Tibial nerve (tissue), 4 donors: ENCODE measurements at places on chromosomes 2 and 18.

DNA sequence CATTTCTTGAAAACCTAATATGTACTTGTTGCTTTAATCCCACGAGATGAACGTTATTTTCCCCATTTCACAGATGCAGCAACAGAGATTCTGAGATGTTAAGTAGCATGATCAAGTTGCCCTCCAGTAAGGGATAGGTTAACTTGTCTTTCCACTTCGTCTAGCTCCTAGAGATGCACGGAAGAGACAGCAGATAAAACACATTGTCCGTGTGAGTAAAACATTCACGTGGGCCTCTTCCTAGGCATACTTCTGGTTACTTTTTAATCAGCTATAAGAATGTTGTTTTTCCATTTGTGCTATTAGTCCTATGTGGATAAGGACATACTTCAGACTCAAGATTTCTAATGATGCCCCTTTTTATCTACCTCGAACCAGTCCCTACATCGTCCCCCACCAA is 1.2 kb upstream of the ARHGAP28 start:
- no peak for DNase-seq

DNA sequence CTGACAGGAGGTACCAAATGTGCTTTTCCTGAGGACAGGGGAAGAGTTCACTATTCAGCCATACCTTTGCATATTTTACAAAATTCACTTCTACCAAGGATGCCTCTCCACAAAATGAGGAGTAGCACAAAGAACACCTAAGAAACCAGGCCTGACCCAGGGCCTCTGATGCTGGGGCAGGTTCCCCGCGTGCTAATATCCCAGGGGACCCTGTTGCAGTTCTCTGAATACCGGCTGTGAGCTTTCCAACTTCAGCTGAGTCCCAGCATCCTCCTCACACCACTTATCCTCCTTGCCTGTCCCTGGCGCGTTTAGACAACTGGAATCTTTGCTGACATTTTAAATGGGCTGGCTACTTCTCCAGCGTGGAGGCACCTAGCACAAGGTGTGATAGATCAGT is 142.3 kb downstream of the BCL2 start:
- peaks cover 46% of the 10 kb centered on the region for H3K4me1 ChIP-seq
- no peak overlapping the region for H3K4me3 ChIP-seq
- no peaks in the 10 kb centered on the region for H3K27me3 ChIP-seq
- H3K36me3 ChIP-seq = no peaks in the 10 kb centered on the region

DNA sequence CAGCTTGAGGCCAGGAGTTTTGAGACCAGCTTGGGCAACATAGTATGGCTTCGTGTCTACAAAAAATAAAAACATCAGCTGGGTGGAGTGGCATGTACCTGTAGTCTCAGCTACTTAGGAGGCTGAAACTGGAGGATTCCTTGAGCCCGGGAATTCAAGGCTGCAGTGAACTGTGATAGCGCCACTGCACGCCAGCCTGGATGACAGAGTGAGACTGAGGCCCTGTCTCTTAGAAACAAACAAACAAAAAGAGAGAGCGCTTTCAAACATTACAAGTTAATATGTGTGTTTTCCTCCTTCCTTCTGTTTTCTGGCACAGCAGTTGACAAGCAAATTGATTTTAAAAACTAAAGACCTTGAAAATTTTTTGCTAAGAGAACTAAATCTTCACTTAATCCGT is 9.9 kb downstream of the EPC2 start:
- no peak overlapping the region for H3K4me3 ChIP-seq
- no peak for DNase-seq
- H3K36me3 ChIP-seq = no peaks in the 10 kb centered on the region
- H3K27ac ChIP-seq = no peak overlapping the region

DNA sequence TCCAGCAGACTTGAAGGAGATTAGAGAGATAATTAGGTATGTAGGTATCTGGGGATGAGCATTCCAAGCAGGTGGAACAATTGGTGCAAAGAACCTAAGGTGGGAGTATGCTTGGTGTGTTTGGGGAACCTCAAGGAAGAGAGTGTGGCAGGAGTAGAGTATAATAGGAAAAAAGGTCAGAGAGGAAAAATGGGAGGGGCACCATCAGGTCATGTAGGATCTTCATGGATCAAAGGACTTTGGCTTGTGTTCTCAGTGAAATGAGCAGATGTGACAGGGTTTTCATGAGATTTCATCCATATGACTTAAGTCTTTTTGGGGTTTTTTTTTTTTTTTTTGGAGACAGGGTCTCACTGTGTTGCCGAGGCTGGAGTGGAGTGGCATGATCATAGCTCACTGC is 47.3 kb downstream of the RBBP8 start:
- H3K27me3 ChIP-seq = no peaks in the 10 kb centered on the region
- H3K4me3 ChIP-seq = no peak overlapping the region
- no peak for DNase-seq
- no peaks in the 10 kb centered on the region for H3K36me3 ChIP-seq
- no peaks in the 10 kb centered on the region for H3K4me1 ChIP-seq

GRCh38 chr18:23356424-23356823 is 96.7 kb upstream of the RIOK3 start:
- no peaks in the 10 kb centered on the region for H3K27me3 ChIP-seq
- no peak for DNase-seq
- H3K36me3 ChIP-seq = no peaks in the 10 kb centered on the region
- peaks cover 30% of the 10 kb centered on the region for H3K4me1 ChIP-seq
- H3K27ac ChIP-seq = peak overlapping the region; percentile 89
- H3K4me3 ChIP-seq = no peak overlapping the region

- H3K36me3 ChIP-seq = no peaks in the 10 kb centered on the region
- no peaks in the 10 kb centered on the region for H3K27me3 ChIP-seq
- H3K4me1 ChIP-seq = peaks cover 4% of the 10 kb centered on the region
- no peak overlapping the region for H3K27ac ChIP-seq
These were observed 131.7 kb upstream of the ITGA6 start for GRCh38 chr2:172295677-172296076.

GRCh38 chr2:131520526-131520925 is 7.2 kb upstream of the CCDC74A start:
- no peaks in the 10 kb centered on the region for H3K27me3 ChIP-seq
- no peak overlapping the region for H3K27ac ChIP-seq
- no peak overlapping the region for H3K4me3 ChIP-seq
- DNase-seq = no peak
- no peaks in the 10 kb centered on the region for H3K4me1 ChIP-seq

DNA sequence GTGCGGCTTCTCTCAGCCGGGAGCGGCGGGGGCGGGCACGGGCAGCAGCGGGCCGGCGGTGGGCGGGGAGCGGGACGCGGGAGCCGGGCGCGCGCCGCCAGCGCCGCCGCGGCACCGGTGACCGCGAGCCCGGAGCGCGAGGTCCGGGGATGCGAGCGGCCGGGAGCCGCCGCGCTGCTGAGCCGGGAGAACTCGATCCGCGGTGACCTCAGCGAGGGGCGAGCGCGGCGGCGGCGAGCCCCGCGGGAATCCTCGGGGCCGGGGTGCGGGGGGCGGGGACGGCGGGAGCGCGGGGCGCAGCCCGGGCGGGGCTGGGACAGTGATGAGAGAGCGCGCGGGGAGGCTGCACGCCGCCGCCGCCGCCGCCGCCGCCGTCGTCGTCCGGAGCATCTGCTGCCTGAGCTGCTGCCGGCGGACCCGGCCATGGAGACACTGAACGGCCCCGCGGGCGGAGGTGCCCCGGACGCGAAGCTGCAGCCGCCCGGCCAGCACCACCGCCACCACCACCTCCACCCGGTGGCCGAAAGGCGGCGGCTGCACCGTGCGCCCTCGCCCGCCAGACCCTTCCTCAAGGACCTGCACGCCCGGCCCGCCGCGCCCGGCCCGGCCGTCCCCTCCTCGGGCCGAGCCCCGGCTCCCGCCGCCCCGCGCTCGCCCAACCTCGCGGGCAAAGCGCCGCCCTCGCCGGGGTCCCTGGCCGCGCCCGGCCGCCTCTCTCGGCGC is at the start of gene MTCL1:
Gene MTCL1 (plus strand): TSS at position 319 of the 723 bp plus-strand sequence. CDS start 105 bp downstream, at position 424.
- H3K27ac ChIP-seq = peak within 1 kb of the TSS; percentile 88
- no peaks in the 10 kb centered on the region for H3K36me3 ChIP-seq
- H3K4me1 ChIP-seq = no peaks in the 10 kb centered on the region
- no peaks in the 10 kb centered on the region for H3K27me3 ChIP-seq
- peak within 1 kb of the TSS; percentile 72 for H3K4me3 ChIP-seq
- no peak for DNase-seq

GRCh38 chr2:128279009-128279408 is 39.7 kb downstream of the HS6ST1 start:
- no peaks in the 10 kb centered on the region for H3K36me3 ChIP-seq
- H3K4me1 ChIP-seq = peaks cover 32% of the 10 kb centered on the region
- H3K27ac ChIP-seq = no peak overlapping the region
- no peaks in the 10 kb centered on the region for H3K27me3 ChIP-seq
- DNase-seq = peak; percentile 6

DNA sequence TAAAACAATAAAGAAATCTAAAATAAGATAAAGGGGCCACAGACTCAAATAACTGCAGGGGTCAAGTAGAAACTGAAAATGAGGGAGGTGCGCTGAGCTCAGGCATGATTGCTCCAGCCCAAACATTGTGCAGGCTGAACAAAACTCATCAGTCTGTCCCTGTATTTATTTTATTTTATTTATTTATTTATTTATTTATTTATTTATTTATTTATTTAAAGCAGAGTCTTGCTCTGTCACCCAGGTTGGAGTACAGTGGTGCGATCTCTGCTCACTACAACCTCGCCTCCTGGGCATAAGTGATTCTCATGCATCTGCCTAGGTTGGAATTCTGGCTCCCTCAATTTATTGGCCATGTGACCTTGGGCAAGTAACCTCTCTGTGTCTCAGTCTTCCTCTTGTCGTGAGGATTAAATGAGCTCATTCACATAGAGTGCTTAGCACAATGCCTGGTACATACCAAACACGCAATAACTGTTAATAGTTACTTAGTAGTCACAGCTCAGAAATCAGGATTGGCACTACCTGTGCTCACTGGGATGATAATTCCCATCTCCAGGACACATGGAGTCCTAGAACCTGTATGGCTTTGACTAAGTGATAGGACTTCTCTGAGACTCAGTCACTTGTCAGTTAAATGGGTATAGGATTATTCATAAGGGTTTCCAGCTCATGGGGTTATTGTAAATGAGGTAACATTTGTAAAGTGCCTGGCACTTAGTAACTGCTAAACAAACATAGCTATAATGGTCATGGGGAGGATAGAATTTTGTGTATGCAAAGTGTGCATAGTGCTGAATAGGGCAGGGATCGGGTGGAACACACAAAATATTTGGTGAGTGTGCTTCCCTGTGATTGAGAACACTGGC is 6.0 kb downstream of the SPEG start:
- no peak for DNase-seq
- H3K4me3 ChIP-seq = no peak overlapping the region
- H3K36me3 ChIP-seq = no peaks in the 10 kb centered on the region

- H3K27me3 ChIP-seq = no peaks in the 10 kb centered on the region
- no peaks in the 10 kb centered on the region for H3K36me3 ChIP-seq
- no peaks in the 10 kb centered on the region for H3K4me1 ChIP-seq
- H3K27ac ChIP-seq = peak overlapping the region; percentile 63
- H3K4me3 ChIP-seq = no peak overlapping the region
These were observed 52.0 kb upstream of the ARL4C start for GRCh38 chr2:234548695-234549420.

DNA sequence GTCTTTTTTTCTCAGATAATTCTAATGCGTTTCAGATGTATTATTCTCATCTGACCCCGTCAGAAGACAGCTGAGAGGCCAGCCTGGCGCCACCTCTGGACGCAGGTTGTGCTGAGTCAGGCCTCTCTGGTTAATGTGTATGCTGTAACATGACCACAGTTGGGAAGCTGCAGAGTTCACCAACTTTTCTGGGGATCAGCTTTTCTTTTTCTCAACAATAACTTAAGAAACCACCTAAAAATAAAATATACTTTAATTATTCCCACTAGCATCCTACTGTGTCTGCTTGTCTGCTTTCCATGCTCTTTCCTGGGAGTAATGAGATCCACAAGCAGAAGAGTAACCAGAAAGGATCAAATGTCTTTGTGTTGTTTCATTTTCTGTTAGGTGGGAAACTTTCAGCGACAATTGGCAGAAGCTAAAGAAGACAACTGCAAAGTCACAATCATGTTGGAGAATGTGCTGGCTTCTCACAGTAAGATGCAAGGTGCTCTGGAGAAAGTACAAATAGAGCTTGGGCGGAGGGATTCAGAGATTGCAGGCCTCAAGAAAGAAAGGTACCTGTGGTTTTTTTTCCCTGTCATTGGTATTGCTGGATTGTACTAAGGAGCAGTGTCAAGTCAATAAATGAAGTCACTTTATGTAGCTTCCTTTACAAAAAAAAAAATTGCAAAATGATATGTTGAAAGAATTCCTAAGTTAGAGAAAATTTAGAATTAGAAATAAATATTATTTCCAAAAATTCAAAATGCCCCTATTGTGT is 79.8 kb downstream of the CCDC150 start:
- H3K4me1 ChIP-seq = no peaks in the 10 kb centered on the region
- no peaks in the 10 kb centered on the region for H3K36me3 ChIP-seq

- no peaks in the 10 kb centered on the region for H3K27me3 ChIP-seq
- no peak overlapping the region for H3K27ac ChIP-seq
- H3K36me3 ChIP-seq = no peaks in the 10 kb centered on the region
- no peak overlapping the region for H3K4me3 ChIP-seq
These were observed 55.4 kb upstream of the UPP2 start for GRCh38 chr2:158046121-158046880.

DNA sequence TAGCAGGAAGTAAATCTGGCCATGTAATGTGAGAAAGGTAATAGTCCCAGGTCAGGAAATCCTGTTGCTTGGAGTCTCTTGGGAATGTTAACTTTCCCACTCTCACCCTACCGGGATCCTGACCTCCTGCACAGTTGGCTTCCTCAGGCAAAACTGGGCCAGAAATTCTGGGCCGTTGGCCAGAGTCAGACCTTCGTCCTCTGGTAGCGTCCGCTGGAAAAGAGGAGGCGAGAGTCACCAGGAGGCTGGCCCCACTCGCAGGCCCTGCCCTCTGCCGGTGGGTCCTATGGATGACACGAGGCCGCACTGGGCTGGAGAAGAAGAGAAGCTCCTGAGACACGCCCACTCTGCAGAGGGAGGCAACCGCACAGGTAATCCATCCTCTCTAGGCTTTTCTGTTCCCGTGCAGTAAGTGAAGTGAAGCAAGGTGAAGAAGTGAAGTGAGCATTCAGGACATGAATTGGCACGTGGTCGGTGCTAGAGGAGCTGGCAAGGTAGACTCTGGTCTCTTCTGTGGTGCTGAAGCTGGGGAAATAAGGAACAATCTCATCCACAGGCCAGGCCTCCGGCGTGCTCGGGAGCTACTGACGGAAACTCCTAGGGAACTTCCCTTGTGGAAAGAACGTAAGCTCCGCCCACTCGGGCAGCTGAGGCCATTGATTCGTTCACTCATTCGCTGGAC is 182.7 kb upstream of the GLI2 start:
- H3K27me3 ChIP-seq = peaks cover 3% of the 10 kb centered on the region
- H3K4me3 ChIP-seq = no peak overlapping the region
- H3K27ac ChIP-seq = no peak overlapping the region
- no peaks in the 10 kb centered on the region for H3K36me3 ChIP-seq

DNA sequence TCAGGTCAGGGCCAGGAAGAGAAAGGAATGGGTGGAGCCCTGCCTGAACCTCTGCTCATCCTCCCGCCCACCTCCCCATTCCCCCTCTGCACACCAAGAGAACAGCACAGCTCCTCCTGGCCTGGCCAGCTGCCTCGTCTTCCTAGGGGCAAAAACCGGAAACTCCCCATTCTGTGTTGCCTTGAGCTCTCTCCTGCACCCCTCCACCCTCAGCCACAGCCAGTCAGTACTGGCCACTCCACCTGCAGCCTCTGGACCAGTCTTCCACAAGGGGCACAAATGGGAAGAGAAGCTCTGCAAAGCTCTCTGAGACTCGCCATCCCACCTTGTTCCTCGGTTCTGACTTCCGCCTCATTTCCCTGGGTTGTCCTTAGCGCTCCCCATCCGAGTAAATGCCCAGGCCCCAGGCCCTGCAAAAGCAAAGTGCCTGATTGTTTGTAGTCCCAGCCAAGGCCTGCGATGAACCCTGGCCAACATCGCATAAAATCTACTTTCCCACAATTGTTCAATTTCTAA is 39.3 kb upstream of the SLC35G4 start:
- no peaks in the 10 kb centered on the region for H3K27me3 ChIP-seq
- no peaks in the 10 kb centered on the region for H3K36me3 ChIP-seq
- H3K4me3 ChIP-seq = no peak overlapping the region
- H3K27ac ChIP-seq = no peak overlapping the region
- H3K4me1 ChIP-seq = no peaks in the 10 kb centered on the region
- no peak for DNase-seq
